Stimulated activated effector memory CD8-positive, alpha-beta T cell treated with anti-CD3 and anti-CD28 coated beads, Interleukin-12 subunit alpha, Interleukin-12 subunit beta, amount 100 ng/mL, for 72 hours (primary cell): ENCODE measurements at places on chromosomes 11 and 22.

- no peak for DNase-seq
These were observed 5.2 kb downstream of the CRTAM start for GRCh38 chr11:122843281-122844141.

DNA sequence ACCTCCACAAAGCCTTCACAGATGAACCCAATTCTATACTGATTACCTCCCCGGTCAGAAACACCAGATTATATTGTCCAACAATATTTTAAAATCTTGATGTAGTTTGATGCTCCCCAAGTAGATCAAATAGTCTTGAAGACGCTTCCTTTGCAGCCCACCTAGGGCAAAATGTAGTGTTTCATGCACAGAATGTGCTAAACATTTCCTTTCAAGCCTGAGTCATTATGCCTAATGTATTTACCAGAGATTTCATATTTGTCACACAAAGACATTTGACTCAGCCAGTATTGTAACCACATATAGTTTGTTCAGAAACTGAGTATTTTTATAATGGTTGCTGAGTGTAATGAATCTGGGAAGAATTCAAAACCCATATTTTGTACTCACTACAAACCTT is 1396.8 kb downstream of the LRRC4C start:
- no peak for DNase-seq

- no peak for DNase-seq
These were observed 20.3 kb upstream of the FGF3 start for GRCh38 chr11:69839516-69839915.

GRCh38 chr11:115656669-115657068 is 152.5 kb upstream of the CADM1 start:
- DNase-seq, result no peak

GRCh38 chr11:12213883-12214282 is 103.5 kb downstream of the MICAL2 start:
- DNase-seq, result no peak

GRCh38 chr22:43900206-43900605 is 8.4 kb upstream of the PNPLA5 start:
- DNase-seq, result no peak
